ENCODE measurements at places on chromosomes 7 and 10.

GRCh38 chr7:33038639-33039038, 23.9 kb downstream of the NT5C3A start:
- DNase-seq: no peak

DNA sequence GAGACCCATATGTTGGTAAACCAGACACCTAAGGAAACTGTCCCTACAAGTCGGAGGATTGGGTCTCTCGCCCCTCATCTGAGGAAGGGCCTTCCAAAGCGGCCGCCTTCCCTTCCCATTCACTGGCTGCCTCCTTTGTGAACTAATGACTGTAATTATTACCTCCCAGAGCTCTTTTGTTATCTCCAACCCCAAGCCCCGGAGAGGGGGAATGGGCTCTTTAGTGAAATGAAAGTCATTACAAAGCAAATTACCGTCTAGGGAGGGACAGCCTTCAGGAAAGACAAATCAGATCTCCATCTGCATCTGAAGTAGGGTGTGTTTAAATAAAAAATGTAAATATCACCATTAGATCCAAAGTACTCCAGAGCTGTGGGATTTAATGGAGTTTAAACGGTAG, 2.6 kb upstream of the GAD2 start:
- DNase-seq: no peak

DNA sequence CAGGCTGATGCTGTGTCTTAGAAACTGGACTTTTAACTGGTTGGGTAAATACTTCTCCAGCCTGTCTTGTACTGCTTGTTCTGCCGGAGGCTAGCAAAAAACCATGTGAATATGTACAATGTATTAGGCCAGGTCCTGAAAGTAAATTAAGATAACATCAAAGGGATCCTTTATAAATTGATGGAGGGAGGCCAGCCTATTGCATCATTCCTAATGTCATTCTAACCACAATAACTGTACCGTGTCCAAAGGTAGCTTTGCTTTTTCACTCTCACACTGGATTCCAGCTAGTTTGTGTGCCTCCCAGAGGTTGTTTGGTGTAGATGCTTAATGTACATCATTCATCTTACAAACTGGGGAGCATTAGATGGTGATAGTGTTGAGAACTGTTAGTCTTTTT, 91.2 kb upstream of the SEM1 start:
- no peak for DNase-seq

- no peak for DNase-seq
These were observed 47.0 kb upstream of the LAMB1 start for GRCh38 chr7:108049962-108050361.

GRCh38 chr10:21208666-21209316, 311.7 kb upstream of the NEBL start:
- no peak for DNase-seq

DNA sequence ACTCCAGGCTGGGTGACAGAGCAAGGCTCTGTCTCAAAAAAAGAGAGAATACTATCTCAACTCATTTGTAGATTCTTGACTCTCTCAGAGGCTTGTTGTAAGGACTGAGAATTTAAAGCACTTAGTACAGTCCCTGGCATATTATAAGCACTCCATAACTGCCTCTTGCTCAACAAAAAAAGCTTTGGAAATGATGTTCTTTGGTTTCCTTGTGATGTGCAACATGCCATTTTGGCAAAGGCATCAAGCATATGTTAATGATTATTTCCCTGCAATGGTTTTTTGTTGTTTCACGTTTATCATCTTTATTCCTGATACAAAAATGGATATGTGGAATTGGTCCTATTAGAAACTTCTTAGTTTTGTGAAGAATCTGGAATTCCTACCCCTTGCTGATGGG, 15.7 kb downstream of the NOLC1 start:
- DNase-seq: no peak

DNA sequence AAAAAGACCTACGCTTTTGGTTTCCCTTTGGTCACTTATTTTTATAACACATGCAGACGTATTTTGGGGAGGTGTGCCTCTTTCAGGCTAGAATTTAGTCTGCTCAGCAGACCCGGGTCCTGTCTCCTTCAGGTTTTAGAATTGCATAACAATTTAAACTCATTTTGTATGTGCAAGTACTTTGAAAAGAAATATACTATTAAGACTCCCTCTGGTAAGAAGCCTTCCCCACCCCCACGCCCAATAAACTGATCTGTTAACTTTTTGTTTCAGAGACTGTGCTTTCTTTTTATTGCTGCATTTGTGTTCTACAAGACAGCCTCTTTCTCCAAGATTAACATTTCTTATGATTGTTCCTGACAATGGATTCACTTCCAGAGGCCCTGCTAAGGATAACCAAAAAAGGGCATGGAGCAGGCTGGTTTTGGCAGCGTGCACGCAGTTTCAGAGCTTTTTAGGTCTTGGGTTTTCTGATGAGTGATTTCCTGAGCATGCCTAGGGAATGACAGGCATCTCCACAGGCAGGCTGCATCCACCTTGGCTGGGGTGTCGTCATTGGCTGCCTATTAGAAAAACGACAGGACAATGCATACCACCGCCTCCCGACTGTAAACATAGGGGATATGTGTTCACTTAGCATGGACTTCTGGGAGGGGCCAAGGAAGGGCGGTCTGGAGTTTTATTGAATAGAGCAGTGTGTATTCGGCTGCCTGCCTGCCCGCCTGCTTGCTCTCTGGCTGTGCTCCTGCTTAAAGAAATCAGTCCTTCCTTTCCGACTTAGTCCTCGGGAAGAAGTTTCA, at the start of gene CALD1:
Gene CALD1 (plus strand): TSS at position 694 of the 800 bp plus-strand sequence. CDS start 88,100 bp downstream, outside the sequence.
- peak; percentile 61 for DNase-seq

GRCh38 chr7:27192546-27193334, 7.2 kb downstream of the HOXA13 start:
- no peak for DNase-seq

DNA sequence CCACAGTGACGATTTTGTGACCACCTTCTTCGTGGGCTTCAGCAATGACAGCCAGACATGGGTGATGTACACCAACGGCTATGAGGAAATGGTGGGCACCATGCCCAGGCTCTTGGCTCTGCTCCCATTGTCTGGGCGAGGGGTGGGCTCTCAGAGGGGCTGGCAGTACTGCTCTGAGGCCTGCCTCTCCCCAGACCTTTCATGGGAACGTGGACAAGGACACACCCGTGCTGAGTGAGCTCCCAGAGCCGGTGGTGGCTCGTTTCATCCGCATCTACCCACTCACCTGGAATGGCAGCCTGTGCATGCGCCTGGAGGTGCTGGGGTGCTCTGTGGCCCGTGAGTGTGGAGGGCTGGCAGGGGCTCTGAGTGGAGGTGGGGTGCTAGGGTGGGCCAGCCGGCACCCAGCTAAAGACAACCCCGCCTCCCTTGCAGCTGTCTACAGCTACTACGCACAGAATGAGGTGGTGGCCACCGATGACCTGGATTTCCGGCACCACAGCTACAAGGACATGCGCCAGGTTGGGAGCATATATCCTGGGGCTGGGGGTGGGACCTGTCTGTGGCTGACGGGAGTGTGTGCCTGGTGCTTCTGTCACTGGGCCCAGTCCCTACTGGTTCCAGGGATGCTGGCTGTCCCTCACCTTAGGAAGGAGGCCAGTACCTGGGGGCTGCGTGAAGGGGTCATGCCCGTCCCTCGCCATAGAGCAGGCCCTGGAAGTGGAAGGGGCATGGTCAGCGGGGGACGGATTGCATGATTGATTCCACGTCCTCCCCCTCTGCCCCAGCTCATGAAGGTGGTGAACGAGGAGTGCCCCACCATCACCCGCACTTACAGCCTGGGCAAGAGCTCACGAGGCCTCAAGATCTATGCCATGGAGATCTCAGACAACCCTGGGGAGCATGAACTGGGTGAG, 6.8 kb downstream of the AEBP1 start:
- DNase-seq: no peak
